ENCODE measurements at places on chromosomes 3 and 15.

DNA sequence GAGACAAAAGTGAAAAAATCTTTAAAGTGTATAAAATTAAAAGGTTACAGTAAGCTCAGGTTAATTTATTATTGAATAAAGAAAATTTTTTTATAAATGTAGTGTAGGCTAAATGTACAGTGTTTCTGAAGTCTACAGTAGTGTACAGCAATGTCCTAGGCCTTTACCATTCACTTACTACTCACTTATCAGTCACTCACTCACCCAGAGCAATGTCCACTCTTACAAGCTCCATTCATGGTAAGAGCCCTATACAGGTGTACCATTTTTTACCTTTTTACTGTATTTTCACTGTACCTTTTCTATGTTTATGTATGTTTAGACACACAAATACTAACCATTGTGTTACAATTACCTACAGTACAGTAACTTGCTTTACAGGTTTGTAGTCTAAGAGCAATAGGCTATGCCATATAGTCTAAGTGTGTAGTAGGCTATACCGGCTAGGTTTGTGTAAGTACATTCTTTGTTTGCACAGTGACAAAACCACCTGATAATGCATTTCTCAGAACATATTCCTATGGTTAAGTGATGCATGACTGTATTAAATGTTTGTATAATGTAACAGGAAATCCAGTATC, 38.1 kb upstream of the NECTIN3 start:
- no peak for DNase-seq

DNA sequence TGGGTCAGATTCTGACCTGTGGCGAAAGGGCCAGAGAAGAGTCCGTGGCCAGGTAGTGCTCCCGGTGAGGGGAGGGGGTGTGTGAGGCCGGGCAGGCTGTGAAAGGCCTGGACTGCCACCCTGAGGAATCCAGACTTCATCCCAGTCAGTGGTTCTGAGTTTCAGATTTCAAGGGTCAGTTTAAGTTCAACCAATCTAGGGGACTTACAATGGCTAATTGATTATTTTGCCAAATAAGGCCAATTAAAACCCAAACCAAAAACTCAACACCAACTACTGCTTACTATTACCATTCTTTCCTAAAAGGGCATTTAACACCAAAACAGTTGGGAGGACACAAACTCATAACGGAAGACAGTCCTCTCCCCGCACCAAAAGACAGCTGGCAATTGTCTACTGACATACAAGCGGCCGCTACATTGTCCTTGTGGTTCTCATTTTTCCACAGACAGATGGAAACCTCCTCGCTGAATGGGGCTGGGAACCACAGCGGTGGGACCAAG, 30.5 kb downstream of the TMEM44 start:
- DNase-seq, result no peak

- DNase-seq, result no peak
Observed at GRCh38 chr3:41244620-41245336, 45.5 kb downstream of the CTNNB1 start.

GRCh38 chr3:58106640-58107039, 98.4 kb downstream of the FLNB start:
- no peak for DNase-seq

DNA sequence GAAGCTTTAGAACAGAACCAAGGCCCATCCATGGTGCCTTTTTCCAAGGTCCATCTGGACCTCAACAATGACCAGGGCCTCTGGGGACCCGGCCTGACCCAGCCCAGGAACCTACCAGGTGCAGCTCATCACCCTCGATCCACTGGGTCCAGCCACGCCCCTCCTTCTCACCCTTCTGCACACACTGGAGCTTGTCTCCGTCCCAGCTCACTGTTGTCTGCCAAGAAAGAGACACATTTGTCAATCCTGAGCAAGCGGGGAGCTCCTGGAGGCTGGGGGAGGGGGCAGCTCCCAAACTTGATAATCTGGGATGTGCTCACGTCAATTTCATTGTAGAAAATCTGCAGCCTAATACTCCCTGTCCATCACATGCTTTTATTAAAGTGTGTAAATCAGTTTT, 21.2 kb downstream of the RBP1 start:
- DNase-seq, result no peak

DNA sequence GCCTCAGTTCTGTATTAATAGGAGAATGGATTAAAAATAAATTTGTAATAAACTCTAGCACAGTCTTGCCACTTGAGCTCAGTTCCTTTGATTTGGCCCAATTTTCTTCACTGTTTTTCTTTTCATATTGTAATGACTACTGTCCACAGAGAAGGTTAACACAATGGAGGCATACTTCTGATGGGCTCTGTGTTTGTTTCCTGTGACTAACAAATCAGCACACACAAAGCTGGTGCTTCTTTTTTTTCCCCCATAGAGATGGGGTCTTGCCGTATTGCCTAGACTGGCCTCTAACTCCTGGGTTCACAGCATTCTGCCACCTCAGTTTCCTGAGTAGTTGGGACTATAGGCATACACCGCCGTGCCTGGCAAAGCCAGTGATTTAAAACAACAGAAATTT, 182.2 kb downstream of the GHSR start:
- DNase-seq, result no peak

GRCh38 chr3:105938806-105939205, 70.0 kb upstream of the CBLB start:
- no peak for DNase-seq

DNA sequence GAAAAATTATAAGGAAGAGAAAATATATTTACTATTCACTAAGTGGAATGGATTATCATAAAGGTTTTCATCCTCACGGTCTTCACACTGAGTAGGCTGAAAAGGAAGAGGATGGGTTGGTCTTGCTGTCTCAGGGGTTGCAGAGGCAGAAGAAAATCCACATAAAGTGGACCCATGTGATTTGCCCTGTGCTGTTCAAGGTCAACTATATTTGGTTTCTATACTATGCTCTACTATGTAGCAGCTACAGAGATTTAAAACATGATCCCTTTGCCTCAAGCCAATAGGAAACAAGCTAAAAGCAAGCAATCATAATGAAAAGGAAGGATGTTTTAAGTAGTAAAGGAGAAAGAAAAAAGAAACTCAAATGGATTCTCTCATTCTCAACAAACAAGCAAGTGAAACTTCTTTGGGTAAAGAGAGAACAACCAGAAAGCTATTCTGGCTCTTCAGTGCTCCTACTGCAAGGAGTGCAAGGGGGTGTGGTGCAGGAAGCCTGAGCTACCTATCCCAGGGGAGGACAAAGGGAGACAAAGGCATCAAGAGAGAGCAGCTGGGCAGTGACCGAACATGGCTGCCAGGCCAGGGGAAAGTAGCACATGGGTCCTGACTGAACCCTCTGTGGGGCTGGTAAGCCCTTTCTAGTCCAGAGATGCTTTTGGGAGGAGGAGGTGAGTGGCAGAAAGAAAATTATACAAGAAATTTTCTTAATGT, 35.9 kb downstream of the SFMBT1 start:
- no peak for DNase-seq

- no peak for DNase-seq
Observed at GRCh38 chr3:156576651-156577348, 21.9 kb upstream of the SSR3 start.

Measured in naive B cell (primary cell).